Hypothalamus (tissue), 51 donors: ENCODE measurements at places on chromosomes 11 and 22.
A peak's percentile ranks its signal among the peaks of the same experiment; 100 is the strongest.

- no peak for DNase-seq
Measured at GRCh38 chr11:9799886-9800285, 136.0 kb downstream of the SWAP70 start.

DNA sequence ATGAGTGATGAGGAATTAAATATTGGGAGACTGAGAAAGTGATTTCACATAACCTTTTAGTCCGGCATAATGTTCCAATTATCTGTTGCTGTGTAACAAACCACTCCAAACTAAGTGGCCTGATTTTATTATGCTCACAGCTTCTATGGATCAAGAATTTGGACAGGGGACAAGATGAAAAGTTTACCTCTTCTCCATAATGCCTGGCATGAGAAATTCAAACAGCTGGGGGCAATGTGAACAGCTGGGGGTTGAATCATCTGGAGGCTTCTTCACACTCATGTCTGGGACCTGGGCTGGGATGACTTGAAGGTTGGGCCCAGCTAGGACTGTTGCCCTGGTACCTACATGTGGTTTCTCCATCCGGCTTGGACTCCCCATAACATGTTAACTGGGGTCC is 99.4 kb upstream of the DRD2 start:
- DNase-seq = no peak

DNA sequence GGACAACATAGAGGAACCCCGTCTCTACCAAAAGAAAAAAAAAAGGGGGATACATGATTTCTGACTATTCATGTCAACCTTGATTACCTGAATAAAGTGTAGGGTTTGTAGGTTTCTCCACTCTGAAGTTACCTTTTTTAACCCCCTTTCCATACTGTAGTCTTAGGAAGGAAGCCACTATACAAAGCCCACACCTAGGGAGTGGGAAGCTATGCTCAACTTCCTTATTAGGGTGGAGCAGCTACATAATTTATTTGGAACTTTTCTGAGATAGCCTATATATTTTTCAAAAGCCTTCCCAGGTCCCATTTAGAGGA is 582 bp upstream of the ATP6V1E1 start:
- DNase-seq = no peak

GRCh38 chr22:19713650-19714311 is 522 bp upstream of the SEPTIN5 start:
- DNase-seq = no peak

GRCh38 chr11:74696939-74697675 is 34.1 kb downstream of the CHRDL2 start:
- no peak for DNase-seq

- peak; percentile 22 for DNase-seq
Measured at GRCh38 chr11:34250732-34251588, 106.8 kb downstream of the ABTB2 start.

GRCh38 chr11:129846508-129847335 is 31.1 kb downstream of the TMEM45B start:
- DNase-seq = no peak

DNA sequence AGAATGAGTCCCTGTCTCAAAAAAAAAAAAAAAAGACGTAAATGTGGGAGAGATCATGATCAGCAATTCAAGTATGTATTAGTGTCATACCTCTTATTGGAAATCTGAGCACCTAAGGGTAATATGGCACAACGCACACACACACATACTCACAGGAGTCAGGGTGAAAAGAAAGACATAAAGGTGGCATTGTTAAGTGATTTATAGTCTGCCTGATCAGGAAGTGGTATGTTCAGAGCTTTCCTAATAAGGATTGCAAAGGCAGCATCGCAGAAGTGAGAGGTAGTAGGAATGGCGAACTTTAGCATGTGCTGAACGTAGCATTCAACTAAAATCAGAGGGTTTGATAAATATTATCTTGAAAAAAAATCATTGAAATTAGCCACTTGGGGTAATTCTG is 854.3 kb downstream of the METTL15 start:
- DNase-seq = no peak

DNA sequence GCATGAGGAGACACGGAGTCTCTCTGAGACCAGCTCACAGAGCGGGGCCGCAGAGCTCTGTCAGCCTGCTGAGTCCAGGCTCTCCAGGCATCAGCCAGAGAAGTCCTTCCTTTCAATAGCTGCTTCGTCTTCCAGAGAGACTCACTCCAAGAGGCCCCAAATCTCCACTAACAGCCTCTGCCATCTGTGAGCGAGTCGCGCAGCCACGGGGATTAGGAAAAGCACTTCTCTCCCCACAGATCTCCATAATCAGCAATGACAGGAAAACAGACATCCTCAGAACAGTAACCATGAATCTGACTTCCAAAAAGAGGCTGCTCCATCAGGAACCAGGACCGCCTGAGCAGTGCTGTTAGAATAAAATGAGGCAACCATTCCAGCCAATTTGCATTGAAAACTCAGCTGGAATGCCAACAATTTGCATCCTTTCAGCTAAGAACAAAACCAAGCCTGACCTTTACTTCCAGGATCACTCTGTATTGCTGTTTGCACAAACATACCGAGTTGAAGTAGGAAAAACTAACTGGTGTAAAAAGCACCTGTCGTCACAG is 65.4 kb downstream of the SMCO4 start:
- no peak for DNase-seq

DNA sequence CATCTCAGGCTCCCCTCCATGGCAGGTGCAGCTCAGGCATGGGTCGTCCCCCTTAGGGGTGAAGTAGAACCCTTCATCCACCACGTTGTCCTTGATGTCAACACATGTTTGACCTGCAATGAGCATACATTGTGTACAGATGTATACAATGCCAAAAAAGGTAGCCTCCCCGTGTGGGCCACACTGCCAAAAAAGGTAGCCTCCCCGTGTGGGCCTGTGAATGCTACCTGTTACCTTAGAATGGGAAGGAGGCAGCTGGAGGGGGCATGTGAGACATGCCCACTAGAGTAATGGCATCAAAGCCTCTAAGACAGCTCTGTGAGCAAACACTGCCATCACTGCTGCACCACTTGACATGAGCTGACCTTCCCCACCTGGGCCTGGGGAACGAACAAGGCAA is 73.7 kb downstream of the DGCR2 start:
- DNase-seq = no peak

GRCh38 chr11:673866-674265 is 21.2 kb downstream of the DEAF1 start:
- no peak for DNase-seq

DNA sequence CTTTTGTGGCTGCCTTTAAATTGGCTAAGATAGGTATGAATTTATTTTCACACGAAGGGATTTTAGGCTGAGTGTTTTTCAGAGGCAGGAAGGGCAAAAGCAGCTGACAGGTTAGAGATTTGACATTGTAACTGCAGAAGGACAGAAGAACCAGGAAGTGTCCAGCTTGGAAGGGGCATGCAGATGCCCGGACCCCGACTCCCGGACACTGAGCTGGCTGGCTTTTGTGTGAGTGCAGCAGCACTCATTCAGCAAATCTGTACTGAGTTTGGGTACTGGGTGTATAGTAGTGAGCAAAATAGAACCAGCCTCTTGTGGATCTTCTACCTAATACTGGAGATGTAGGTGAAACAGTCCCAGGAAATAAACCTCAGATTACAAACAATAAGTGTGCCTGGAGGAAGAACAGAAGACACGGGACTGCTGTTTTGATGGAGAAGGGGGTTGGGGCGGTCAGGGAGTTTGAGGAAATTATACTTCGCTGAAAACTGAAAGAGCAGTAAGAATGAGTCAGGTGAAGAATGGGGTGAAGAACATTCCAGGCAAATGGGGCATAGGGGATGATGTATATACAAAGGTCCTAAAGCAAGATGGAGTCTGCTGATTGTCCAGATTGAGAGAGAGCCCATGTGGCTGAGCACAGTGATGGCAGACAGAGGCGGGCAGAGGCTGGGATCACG is 64.6 kb downstream of the PPFIBP2 start:
- no peak for DNase-seq

- peak; percentile 17 for DNase-seq
Measured at GRCh38 chr11:45079943-45080719, 66.3 kb upstream of the PRDM11 start.

DNA sequence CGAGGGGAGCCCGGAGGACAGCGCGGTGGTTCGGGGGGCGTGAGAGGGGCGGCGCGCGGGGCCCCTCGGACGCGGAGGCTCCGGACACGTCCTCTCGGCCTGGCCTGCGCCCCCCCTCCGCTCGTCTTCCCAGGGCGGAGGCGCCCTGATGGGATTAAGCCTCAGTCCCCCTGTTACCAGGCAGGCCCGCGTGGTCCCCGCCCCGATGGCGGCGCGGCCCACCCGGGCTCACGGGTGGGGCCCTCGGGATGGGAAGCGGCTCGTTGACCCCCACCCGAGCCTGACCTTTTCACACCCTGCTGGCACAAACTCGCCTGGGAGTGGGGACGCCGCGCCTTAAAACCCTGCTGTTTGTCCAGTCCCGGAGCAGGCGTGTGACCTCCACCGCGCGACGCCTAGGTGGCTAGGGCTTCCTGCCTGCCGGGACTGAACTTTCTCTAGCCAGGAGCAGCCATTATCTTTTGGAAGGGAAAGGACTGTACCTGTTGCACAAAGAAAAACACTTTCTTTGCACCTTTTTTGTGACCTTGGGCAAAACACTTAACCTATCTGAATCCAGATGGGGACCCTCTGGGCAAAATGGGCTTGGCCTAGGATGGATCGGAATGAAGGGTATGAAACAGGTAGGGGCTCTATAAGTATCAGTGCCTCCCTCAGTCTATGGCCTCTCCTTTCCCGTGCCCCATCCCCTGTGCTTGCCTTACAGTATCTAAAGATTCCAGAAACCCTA is 1.0 kb downstream of the KIAA1671 start:
- no peak for DNase-seq

- DNase-seq = no peak
Measured at GRCh38 chr11:82233201-82233600, 500.5 kb downstream of the FAM181B start.

DNA sequence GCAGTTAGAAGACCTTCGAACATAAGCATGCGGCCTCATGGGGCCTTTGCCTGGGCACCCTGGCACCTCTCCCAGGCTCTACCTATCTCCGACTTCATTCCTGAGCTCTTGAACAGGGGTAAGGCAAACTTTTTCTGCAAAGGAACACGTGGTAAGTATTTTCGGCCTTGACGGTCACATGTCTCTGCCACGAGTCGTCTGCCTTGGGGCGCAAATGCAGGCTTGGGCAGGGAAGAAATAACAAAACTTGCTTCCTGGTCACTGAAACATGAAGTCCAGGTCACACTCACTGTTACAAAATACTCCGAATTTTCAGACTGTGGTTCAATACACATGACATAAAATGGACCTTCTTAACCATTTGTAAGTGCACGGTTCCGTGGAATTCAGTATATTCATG is 3.4 kb upstream of the ASCL2 start:
- no peak for DNase-seq

GRCh38 chr11:111823131-111823530 is 48.2 kb downstream of the ALG9 start:
- DNase-seq = no peak

DNA sequence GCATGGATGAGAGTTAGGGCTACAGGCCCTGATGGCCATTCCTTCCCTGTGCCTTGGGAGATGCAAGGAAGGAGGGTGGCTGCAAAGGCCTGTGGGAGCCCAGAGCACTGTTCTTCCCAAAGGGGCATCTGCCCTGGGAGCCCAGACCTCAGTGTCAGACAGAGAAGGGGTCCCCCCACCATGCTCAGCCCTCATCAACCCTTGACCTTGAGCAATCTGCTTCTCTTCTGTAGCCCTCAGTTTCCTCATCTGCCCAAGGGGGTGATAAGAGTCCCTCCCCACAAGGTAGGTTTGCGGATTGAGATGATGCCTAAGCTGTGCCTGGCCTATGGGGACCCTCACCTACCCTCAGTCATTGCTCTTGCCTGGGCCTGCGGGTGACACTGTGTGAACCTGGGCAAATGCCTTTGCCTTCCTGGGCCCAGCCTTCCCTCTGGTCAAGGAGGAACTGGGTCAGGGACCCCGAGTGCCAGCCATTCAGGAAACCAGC is 47.5 kb downstream of the IGLL5 start:
- DNase-seq = no peak

GRCh38 chr11:115912484-115912945 is 408.3 kb upstream of the CADM1 start:
- no peak for DNase-seq

GRCh38 chr11:114738954-114739353 is 60.6 kb downstream of the NXPE2 start:
- no peak for DNase-seq

- DNase-seq = no peak
Measured at GRCh38 chr11:34030382-34030781, 21.1 kb upstream of the CAPRIN1 start.

- no peak for DNase-seq
Measured at GRCh38 chr22:30890686-30891442, 77.7 kb downstream of the MORC2 start.

- no peak for DNase-seq
Measured at GRCh38 chr11:120547316-120547715, 35.8 kb downstream of the GRIK4 start.

DNA sequence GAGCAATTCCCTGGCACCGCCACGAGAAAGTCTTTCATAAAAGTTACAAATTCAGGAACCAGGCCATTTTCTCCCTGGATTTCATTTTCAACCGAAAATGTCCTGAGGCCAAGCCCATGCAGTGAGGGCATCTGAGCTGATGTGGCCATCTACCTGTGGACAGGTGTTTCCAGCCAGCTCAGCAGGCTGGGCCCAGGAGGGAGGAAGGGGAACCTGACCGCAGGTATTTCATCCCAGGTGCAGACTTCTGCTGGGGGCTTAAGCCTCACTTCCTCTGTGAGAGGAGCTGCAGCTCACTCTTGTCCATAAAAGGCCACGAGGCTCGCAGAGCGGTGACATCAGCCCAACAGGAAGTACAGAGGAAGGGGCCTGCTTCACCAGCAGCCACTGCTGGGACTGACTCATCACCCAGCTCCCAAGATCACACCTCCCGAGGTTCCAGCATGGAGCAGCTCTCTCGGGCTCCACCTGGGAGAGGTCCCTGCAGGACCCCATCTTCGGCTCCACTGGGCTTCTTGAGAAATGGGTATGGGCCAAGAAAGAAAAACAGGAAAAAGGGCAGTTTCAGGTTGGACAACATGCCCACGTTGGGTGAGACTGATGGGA is 56.4 kb downstream of the MYH9 start:
- no peak for DNase-seq

GRCh38 chr11:113412675-113413074 is 25.1 kb downstream of the ANKK1 start:
- DNase-seq = no peak

DNA sequence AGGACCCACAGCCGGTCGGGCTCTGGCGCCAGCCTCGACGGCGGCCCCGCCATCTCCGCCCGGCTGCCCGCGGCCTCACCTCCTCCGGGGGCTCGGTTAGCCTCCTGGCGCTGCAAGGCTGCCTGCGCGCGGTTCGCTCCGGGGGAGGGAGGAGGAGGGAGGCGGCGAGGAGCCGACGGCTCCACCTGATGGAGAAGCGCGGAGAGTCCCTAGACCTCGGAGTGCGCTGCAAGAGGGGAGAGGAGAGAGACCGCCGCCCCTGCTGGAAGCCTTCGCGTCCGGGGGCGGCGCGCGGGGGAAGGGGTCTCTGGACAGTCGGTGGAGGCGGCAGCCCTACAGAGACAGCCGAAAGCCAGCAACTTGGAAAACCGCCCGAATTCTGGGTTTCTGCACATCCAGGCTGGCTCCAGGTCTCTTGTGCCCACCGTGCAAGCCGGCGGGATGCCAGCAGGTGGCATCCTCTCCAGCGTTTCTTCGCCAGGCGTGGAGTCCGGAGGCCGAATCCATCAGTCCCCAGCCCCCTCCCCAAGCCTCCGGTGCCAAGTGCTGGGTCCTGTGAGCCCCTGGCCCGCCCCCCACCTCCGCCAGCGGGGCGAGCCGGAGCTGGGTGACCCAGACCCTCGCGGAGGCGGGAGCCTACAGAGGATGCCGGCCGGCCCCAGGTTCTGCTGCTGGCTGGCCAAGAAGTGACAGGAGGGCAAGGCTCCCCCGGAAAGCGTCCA is 2.9 kb upstream of the KIRREL3 start:
- DNase-seq = no peak

- DNase-seq = no peak
Measured at GRCh38 chr22:39374191-39374590, 24.4 kb downstream of the SYNGR1 start.
